ENCODE measurements at places on chromosomes 11 and 22. TPM values are rescaled to one million over a fixed set of nuclear protein-coding genes. Genes with fewer than 3 reads are reported as not detected.
A peak's percentile ranks its signal among the peaks of the same experiment; 100 is the strongest.

DNA sequence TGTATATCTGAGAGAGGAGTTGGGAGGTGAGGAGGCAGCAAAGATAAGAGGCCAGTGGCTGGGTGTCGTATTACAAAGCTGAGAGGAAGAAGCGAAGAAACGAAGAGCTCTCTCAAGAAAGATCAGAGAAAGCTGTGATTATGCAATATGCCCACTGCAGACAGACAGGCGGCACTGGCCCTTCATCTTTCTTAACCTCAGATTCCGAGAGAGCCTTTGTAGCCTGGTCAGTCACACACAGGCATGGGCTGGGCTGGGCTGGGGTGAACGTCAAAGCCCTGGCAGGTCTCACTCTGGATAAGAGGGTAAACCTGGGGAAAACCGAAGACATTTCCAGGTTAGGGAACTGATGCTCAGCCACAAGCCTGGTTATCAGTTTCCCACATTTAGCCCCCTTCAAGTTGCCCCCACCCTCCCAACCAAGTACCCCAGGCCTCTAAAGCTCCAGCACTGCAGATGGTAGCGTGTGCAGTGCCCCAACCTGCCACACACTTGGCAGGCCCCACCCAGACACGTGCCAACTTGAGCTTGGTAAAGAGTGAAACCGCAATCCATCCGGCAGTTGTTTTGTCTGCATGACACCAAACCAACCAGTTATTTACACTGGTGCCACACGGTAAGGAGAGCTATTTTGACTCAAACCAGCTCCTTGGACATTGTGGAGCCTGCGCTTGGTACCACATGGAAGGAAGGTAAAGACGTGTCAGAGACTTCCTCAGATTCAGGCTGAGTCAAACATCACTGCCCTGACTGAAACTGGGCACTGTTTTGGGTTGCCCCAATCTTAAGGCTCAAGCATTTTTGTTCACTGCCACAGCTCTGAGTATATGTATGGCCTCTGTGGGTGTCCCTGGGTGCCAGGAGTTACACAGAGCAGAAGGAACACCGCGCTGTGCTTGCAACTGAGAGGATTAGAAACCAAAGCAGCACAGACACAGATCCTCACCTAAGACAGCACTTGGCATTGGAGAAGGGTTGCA, 135.9 kb downstream of the FDX1 start:
- DNase-seq: no peak

DNA sequence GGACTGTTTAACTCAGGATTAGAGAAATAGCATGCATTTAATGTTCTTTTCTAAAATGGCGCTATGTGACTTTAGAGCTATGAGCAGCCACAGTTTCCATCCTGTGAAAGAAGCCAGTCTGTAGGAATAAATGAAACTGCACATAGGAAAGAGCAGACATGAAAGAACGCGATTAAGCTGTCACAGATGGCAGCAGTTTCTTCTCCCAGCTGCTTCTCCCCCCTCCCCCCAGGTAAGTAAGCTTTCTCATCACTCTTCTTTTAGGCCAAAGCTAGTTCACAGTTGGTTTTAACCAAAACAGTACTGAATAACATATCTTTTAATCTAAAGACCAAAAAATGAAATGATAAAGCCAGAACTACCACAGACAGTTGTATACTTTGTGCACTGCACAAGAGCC, 266.4 kb downstream of the KCNA4 start:
- DNase-seq: no peak

DNA sequence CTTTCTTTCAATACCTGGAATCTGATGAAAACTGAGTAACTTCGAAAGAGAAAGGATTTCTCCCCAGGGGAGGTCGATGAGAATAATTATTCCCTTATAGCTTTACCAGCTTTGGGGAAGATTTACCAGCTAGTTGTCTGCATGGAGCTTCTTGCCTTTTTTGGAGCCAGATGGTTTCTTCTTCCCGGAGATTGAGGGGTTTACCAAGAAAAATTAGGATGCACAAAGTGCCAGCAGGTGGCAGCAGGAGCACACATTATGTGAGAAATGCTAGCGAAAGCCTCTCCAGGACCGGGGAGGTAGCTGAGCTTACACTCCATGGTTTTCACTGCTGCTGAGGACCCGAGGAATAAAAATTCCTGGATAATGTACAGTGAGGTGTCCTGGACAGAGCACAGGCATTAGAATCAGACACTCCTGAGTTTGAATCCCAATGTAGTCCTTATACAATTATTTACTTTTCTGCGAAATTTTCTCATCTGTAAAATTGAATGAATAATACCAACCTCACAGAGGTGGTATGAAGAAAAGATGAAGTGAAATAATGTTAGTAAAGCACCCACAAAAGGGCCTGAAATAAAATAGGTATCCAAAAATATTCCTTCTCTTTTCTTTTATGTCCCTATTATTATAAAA, 46.0 kb upstream of the PARVA start:
- peak; percentile 77 for DNase-seq

DNA sequence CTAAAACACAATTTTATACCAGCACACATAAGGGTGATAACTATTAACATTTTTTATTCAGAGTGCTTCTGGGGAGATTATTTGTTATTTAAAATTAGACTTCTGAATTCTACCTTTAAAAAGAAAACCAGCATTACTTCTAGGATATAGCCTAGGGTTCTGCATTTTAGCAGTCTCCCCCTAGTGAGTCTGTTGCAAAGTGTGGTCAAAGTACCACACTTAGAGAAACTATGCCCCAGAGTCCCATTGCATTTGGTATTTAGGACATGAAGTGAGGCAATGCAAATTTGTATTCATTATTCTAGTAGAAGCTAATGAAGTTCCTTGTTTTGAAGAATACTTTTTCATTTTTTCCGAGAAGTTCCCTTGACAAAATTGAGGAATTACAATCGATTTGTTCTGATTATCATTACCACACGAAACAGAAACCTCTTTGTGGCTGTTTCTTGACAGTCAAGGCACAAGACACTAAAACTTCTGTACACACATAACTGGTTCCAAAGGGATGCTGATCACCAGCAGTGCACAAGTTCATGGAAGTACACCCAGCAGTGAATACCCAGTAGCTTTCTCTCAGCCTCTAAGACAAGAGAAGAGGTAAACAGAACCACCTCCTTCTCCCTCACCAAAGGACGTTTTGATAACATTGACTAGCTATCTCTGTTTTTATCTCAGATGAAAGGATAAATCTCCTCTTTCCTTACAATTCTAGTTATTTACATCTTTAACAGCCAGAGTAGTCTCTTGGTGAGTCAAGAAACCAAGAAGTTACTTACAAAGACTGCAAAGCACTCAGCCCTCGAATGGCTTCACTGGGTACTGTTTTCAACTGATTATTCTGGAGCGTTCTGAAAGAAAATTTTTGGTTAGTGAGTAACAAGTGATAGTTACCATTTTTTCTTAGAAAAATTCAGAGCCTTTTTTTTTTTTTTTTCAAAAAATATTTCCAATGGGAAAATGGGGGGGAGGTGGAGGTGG, 27.6 kb upstream of the CCDC34 start:
- no peak for DNase-seq

The ART1 gene
- not detected for total RNA-seq

The BAIAP2L2 gene
- total RNA-seq: 5.0 TPM

DNA sequence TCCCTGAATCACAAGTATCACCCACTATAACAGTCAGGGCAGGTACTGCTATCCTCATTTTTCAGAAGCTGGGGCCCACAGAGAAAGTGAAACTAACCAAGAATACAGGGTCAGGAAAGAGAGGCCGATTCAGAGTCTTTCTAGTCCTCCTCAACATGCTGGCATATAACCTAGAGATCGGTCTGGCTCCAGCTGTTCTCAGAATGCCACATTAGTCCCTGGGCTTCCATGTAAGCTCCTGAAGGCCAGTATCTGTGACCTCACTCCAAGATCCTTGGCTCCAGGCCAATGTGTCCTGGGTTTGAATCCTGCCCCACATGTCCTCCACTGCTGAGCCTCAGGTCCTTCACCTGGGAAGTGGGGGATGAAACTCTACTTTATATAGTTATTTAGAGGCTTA, 50.4 kb downstream of the TENM4 start:
- DNase-seq: no peak

DNA sequence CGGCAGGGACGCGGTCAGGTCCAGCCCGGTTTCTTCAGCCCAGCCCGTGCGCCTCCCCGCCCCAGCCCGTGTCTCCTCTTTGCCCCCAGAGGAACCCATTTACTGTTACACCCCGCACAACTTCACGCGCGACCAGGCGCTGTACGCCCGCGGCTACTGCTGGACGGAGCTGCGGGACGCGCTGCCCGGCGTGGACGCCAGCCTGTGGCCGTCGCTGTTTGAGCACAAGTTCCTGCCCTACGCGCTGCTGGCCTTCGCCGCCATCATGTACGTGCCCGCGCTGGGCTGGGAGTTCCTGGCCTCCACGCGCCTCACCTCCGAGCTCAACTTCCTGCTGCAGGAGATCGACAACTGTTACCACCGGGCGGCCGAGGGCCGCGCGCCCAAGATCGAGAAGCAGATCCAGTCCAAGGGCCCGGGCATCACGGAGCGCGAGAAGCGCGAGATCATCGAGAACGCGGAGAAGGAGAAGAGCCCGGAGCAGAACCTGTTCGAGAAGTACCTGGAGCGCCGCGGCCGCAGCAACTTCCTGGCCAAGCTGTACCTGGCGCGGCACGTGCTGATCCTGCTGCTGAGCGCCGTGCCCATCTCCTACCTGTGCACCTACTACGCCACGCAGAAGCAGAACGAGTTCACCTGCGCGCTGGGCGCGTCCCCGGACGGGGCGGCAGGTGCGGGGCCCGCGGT, 6.5 kb downstream of the PANX2 start:
- DNase-seq: no peak

DNA sequence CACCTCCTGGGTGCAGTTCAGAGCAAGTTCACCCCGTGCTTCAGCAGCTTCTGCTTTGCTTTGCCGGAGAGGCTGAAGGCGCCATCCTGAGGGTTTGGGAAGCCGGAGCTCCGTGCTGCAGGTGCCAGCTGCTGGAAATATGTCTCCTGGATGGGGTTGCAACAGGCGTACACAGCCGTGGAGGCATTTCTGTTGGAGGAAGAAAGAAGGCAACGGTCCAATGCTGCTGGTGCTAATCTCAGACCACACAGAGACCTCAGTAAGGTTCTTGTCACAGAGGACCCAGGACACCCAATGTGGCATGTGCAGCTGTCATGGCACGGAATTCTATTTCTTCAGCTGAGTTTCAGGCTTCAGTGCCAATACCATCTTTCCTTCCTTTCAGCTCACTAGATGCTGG, 24.2 kb downstream of the ASPHD2 start:
- DNase-seq: no peak

DNA sequence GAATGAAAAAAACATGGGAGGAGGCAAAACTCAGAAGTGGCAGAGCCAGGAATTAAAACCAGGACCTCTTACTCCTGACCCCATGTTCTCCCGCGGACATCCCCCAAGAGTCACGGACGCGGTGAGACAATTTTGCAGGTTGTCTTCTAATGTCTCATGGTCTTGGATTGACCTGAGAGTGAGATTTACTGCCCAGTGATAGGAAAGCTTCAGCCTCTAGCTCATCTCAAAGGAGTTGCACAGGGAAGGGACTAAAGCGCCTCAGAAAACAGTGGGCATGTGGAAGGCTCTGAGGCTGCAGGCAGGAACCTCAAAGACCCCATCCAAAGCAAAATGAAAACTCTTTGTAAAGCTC, 197.4 kb downstream of the ADAMTS15 start:
- no peak for DNase-seq

The SPDYC gene
- total RNA-seq: not detected

- DNase-seq: no peak
Observed at GRCh38 chr22:48337957-48338792, 1489.5 kb downstream of the BRD1 start.

The MRGPRE gene
- 0.93 TPM for total RNA-seq

The ADM gene
- 21.2 TPM for total RNA-seq

The C11orf97 gene
- not detected for total RNA-seq

The TRIM49 gene
- not detected for total RNA-seq
